ENCODE measurements at places on chromosomes 7 and 10. TPM values are rescaled to one million over a fixed set of nuclear protein-coding genes. Genes with fewer than 3 reads are reported as not detected.
A peak's percentile ranks its signal among the peaks of the same experiment; 100 is the strongest.

DNA sequence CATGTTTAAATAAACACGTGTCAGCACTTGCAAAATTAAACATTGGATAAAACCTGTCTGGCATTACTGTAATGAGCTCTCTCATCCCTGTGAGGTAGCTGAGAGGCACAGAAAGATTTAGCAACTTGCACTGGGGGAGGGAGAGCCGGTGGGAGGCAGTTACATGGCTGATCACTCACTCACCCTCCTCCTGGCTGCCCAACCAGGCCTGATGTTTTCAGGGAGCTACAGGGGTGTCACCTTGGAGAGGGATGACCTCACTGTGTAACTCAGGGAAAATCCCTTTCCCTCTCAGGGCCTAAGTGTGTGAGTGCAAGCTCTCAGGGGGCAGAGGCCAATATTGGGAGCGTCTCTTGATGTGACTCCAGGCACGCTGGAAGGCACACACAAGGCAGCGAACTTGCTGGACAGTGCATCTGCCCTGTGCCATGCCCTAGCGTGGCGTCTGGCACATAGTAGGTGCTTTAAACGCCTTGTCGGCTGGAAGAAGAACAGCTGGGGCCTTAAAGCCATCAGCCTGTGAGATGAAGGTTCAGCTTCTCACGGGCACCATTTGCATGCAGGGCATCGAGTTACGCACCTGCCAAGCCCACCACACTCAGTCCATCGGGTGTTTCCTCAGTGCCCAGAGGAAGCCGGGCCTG lies 51.1 kb downstream of the ELFN1 start:
- peak; percentile 79 for DNase-seq

DNA sequence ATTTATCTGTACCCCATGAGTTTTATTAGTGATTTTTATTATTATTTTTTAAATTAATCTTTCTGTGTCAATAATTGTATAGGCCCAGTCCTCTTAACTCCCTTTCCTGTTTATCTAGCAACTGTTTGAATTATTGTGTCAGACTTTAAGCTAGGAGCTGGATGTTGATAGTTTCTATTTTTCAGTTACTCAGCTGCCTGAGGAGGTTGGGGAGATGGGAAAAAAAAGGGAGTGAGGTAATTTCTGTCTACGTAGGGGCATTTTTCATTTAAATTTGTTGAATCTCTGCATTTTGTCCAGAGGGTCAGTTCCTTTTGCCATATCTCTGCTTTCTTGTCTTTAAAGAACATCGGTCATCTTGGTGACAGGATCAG lies 5.0 kb upstream of the ZNF518A start:
- DNase-seq = no peak

PDGFA gene
- 42.0 TPM for total RNA-seq

DNA sequence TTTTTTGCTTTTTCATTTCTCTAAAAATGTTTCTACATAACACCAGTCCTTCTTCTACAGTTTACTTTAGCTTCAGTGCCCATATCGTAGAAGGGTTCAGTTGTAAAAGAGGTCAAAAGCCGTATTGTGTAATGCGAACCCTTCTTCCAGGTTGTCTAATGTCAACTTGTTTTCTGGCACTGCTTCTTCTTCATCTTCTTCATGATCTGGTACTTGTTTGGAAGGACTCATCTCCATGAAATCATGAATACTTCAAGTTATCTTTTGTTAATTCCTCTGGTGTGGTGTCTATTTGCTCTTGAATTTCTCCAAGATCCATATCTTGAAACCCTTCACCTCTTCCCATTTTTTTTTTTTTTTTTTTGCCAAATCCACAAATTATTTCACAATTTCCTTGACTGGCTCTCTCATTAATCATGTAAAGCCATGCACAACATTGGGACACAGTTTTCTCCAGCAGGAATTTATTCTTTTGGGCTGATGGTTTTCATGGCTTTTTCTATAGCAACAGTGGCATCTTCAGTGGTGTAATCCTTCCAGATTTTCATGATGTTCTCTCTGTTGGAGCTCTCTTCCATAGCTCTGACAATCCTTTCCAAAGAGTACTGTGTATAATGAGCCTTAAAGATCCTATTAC lies 85.1 kb downstream of the CPED1 start:
- DNase-seq = no peak

DNA sequence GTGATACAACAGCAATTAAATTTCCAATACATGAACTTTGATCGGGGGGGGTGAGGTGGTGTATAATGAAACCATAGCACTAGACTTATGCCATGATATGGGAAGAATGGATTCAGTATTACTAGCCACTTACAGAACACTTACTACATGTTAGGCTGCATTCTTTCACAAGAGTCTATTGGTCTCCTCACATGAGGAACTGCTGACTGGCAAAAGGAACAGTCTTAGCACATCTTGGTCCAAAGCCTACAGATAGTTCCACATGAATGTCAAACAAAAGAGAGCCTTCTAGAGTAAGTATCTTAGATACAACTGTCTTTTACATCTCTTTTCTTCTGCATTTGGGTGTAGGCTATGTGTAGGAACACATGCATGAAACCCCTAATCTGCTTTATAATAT lies 115.9 kb upstream of the DNAJB12 start:
- no peak for DNase-seq

- DNase-seq = no peak
Observed at GRCh38 chr10:77180794-77181193, 456.8 kb downstream of the KCNMA1 start.

INPP5A gene
- 16.2 TPM for total RNA-seq

AP4M1 gene
- 20.0 TPM for total RNA-seq

TCAF2 gene
- 0.14 TPM for total RNA-seq

DNA sequence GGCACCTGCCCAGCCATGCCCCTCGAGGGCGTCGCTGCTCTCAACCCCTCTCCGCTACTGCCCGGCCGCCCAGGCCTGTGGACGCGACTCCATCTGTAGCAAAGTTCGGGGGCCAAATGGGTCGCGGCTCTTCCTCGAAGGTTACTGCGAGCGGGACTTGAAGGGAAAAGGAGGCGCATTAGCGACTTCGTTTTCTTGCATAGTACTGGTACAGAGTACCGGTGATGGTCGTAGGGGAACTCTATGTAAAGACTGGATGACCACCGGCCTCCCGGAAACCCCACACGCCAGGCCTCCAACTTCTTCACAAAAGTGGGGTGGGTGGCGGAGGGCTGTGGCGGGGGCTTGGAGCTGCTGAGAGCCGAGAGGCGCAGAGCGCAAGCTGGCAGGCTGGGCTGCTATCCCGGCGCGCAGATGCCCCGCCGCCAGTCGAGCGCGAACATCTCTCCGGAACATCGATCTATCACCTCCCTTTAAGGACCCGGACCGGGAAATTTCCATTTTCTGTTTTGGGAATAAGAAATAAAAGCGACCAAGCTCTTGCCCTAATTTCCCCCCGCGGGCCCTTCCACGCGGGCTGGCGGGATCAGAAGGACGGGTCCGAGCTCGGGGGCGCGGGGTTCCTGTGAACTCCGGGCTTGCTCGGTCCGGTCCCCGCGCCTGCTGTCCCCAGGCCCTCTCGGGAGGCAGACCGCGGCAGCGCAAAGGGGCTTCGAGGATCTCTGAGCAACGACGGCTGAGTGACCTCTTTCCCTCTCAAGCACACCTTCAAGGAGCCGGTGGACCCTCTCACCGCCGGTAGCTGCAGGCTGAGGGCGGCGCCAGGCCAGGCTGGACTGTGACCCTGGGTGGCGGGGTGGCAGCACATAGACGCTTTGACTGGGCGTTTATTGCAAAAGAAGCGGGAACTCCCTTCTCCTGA lies 12.2 kb upstream of the FEZF1 start:
- DNase-seq = no peak

AGBL3 gene
- total RNA-seq = 1.3 TPM

DNAJB12 gene
- total RNA-seq = 26.6 TPM

ABCA13 gene
- 0.71 TPM for total RNA-seq

DNA sequence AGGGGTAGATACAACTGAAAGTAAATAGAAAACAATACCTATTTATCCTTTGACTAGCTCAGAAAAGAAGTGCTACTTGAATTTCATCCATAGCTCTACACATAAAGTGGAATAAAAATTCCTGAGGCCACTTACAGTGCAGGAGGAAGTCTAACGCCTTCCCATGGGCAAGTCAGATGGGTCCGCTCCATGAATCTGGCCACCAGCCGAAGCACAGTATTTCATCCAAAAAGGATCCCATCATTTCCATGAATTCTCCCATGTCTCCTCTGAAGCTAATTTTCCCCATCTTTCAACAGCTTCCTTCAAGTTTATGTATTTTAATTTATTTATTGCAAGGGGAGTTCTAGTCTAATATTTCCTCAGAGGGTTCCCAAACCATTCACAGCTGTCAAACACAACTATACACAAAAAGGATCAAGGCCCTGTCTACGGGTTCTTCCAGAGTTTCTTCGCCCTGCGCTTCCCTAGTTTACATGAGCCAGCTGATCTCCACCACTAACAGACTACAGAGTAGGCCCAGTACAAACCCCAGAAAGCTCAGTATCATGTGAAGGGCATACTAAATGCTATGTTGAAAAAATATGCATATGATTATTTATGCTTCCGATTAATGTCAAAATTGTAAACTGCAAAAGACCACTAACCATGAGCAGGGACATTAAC lies 184.7 kb downstream of the DOCK4 start:
- no peak for DNase-seq

SVOPL gene
- total RNA-seq = not detected

DNA sequence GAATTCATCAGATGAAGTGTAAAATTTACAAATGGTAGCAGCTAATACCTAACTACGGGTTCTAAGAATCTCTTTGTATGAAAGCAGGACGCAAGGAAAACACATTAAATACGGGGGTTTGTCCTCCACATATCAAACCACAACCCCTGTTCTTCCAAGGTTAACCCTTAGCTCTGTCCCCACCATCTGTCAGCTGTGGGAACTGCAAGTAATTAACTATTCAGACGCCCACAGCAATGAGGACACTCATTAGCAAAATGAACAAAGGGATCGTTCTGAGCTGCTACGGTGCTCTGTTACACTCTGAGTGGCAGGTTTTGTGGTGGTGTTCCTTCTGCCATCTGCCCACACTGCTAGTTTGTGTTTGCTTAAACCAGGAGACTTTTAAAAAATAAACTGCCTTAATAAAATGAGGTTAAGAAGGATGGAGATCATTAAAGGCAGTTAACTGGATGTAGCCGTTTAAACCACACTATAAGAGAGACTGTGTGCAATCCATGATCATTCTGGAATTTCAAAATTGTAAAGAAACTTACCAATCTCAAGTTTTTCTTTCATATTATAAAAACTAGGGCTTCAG lies 51.4 kb downstream of the C10orf67 start:
- no peak for DNase-seq

MICALL2 gene
- total RNA-seq = 20.8 TPM

DNA sequence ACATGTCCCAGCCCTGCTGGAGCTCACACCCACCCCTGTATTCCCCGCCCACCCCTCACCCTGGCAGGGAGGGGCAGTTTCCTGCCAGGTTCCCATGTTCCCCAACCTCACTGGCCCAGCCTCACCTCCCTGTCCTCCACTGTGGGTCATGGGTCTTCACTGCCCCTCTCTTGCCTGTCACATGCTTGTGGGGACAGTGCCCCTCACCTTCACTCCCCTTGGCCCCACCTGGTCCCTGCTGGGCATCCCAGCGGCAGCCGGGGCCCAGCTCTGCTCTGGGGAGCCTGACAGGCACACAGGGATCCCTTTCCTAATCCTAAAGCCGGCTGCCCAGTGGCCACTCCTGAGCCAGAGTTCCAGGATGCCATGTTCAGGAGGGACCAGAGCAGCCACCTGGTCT lies 21.4 kb upstream of the ZNF862 start:
- DNase-seq = no peak

C10orf105 gene
- total RNA-seq = not detected

UBTD1 gene
- total RNA-seq = 24.3 TPM

DNA sequence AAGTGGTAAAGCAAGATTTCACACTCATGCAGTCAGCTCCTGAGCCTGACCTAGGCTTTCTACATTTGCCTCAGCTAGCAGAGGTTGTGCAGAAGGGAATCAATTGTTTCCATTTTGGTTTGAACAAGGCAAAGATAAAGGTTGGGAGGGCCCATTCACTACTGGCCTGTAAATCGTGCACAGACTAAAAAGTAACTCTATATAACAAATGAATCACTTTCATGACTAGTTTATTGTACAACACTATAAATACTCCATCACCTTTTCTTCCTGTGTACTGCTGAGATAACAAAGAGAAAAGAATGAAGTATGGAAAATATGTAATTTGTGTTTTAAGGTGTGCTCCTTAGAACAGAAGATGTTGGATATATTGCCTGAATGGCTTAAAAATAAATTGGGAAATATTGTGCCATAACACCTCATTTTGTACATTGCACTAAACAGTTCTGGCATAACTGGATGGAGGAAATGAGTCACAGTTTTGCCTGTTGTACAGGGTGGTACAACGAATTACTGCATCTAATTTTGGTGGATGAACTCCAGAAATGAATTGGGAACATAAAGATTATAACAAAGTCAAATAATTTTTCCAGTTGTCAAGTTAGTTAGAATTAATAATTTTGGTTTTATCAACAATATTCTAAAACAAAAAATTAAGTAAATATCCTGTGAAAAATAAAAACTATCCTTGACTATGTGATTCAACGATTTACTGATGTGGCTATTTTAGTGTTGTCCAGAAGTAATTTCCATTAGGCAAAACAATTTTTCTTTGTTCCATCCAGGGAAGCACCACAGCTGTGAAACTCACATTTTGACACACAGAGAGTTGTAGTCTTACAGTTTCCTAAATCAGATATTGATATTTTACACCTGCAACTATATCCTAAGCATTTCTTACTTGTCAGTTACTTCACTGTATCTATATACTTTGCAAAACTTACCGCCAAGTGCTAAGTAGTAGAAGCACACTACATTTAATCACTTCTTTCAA lies 18.0 kb downstream of the SEMA3C start:
- peak; percentile 79 for DNase-seq

DNA sequence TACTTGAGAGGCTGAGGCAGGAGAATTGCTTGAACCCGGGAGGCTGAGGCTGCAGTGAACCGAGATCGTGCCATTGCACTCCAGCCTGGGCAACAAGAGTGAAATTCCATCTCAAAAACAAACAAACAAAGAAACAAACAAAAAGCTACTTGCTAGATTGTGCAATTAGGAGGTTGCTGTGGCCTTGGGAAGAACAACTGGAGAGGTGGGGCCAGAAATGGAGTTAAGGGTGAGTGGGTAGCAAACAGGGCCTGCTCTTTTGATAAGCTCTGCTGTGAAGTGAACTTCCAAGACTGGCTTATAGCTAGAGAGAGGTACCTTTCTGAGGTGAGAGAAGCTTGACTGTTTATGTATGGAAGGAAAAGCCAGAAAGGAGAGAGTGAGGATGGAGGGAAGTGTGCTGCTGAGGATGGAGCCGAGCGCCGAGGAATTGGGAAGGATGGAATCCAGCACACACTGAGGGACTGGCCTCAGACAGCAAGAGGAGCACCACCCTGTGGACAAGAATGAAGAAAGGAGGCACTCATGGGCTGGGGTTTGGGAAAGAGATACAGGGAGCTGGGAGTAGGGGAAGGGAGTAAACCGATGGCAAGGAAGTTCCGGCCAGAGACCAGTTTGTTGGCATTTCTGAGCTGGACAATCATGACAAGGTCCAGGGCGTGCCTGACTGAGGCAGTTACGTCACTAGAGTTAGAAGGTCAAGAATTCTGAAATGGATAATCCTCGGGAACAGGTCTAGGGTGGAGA lies 7.0 kb upstream of the RPEL1 start:
- DNase-seq = no peak

Measured in foreskin keratinocyte (primary cell).